ENCODE measurements at places on chromosomes 3 and 15.

DNA sequence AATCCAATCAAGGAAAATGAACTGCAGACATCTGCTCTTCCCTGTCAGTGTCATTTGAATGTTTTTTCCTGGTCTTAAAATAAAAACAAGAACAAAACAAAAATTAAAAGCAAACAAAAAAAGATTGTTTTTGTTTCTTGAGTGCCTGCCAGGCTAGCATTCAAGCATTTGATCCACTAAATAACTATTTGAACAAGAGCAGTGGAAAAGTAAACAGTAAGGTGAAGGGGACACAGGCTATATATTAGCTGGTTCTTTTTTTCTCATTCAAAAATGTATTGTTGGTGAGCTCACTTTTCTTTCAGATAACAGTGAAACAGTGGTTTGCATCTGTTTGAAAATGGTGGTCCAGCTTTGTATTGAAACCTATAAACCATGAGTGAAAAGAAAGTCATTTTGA is 586.9 kb upstream of the SGO1 start:
- DNase-seq: no peak

GRCh38 chr3:17183951-17184550 is 299.3 kb downstream of the PLCL2 start:
- no peak for DNase-seq

DNA sequence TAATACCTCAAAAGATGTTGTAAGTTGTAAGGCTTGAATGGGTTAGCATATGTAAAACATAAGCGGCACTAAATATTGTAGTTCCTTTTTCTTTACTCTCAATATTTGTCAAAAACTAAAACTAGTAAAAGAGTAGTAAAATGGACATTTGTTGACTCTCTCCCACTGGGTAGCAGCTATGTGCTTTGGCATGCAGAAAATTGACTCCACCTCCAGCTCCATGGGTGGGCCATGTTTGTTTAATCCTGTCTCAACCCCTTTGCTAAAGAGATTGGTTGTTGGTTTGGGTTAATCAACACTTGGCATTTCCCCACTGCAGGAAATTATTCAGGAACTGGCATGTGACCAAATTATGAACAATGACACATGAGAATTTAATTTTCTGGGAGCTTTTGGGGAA is 114.8 kb downstream of the EOMES start:
- DNase-seq: no peak

DNA sequence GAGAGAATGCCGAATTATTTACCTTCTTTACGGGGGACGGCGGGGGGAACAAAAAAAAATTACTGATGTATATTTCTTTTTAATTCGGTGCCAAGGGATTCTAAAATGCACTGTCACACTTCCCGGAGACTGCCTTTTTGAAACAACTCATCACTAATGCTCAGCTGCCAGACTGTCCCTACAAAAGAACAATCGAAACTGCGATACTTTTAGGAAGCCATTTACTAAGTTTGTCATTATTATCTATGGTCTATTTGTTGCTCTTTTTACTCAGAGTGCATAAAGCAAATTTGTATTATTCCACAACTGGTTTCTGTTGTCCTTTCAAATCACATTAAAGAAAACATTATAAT is 60.8 kb downstream of the TM4SF4 start:
- DNase-seq: no peak

DNA sequence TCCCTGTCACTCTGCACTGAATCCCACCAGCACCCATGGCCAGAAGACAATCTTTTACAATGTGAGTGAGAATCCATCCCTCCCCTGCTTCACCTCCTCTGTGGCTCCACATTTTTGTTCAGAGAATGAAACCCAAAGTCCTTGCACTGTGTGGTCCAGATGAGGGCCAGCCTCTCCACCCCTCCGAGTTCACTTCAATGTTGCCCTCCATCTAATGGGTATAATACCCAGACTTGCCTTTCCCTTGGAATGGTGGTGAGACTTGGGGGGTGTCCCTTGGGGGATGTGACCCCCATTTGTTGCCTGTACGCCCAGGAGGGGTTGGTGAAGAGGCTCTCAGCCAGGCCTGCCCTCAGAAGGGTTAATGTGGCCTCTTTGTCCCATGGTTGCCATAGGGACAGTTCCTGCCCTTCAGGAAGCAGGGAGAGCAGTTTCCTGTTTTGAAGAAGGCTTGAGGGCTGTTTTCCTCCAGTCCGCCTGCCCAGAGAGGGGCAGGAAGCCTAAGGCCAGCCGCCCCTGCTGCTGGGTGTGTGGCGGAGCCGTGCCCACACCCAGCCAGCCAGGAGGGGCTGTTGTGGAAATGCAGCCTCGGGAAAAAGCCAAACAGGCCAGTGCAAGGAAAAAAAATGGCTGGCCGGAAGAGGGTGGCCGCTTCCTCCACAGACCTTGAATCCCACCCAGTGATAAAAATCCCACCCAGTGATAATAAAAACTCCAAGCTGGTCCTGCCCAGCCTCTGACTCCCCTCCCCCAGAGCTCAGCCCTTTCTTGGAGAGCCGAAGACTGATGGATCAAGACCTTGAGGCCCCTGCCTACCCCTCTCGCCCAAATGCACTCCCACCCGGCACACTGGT is 14.6 kb upstream of the FGD5 start:
- DNase-seq: peak; percentile 62

DNA sequence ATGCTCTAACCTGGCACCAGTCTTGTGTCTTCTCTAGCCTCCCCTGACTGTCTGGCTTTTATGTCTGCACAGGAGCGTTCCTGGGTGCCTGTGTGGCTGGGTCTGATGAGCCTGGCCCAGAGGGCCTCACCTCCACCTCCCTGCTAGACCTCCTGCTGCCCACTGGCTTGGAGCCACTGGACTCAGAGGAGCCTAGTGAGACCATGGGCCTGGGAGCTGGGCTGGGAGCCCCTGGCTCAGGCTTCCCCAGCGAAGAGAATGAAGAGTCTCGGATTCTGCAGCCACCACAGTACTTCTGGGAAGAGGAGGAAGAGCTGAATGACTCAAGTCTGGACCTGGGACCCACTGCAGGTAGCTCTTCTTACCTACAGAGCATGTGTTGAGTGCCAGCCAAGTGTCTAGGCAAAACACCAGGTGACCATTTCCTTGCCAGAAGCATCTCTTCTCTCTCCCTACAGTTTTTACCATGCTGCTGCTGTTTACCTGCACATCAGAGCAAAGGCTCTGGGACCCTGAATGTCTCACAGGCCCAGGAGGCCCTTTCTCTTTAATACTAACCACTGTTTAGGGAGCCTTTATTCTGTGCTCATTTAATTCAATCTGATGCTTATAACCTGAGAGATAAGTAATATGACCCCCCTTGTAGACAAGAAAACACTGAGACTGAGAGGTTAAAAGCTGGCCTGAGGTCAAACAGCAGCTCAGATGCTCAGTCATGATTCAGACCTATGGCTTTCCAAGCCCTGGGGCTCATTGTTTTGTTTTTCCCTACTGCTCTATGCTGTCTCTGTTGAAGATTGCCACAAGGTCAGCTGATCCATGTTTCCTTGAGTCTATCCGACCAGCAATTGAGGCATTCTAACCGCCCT is 10.4 kb downstream of the PODXL2 start:
- DNase-seq: no peak

GRCh38 chr15:43244092-43244491 is 22.6 kb downstream of the TGM5 start:
- no peak for DNase-seq

GRCh38 chr15:32990071-32990470 is 204.4 kb downstream of the FMN1 start:
- no peak for DNase-seq

DNA sequence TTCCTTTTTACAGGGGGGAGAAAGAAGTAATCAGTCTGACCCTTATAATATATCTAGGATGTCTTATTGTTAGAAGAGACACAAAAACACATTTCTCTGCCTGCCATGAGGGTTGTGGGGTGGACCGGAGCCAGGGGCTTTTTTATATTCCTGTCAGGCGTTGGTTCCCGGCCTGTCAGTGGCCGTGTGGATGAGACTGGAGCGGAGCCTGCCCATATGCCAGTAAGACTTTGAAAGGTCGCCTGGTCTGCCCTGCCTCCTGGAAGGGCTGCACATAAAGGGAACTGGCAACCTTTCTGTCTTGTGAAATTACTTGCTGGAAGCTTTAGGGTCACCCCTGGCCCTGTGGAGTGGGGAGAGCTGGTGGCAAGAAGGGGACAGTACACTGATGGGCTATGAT is 34.7 kb downstream of the MAP3K13 start:
- no peak for DNase-seq

DNA sequence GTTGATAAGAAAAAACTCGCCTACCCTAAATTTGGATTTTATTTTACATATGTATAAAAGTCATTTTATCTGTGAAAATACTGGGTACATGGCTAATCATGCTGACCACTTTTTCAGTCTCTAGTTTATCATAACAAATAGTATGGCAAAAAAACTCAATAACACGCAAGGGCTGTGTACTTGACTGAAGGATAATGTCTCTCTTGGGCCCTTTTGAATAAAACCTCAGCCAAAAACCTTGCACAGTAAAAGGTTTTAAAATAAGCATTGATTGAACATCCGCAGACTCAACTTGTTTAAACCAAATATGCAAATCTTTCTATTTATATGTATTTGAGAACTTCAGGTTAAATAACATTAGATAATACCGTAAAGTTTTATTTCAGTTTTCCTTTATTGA is 285.3 kb downstream of the CADM2 start:
- no peak for DNase-seq

DNA sequence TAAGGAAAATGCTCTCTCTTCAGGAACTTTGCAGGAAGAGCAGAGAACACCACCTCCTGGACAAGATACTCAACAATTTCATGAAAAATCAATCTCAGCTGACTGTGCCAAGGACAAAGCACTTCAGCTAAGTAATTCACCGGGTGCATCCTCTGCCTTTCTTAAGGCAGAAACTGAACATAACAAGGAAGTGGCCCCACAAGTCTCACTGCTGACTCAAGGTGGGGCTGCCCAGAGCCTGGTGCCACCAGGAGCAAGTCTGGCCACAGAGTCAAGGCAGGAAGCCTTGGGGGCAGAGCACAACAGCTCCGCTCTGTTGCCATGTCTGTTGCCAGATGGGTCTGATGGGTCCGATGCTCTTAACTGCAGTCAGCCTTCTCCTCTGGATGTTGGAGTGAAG is 200.5 kb downstream of the AKAP13 start:
- peak; percentile 30 for DNase-seq

DNA sequence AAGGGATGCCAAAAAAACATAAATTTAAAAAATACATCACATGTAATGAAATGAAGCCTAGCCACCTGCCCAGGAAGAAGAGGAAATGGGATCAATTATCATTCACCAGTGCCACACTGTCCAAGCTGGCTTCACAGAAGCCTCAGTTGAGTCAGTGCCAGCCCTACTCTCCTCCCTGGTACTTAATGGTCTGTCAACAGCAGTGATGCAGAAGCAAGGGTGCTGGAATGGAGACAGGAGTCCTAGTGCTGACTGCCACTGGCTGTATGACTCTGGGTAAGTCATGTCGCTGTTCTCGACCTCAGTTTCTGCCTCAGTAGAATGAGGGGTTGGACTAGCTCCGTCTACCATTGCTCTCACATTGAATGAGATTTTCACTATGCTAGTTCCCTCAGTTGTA is 78.5 kb upstream of the LARS2 start:
- no peak for DNase-seq

GRCh38 chr15:89822611-89822950 is 7.9 kb upstream of the ANPEP start:
- DNase-seq: no peak

DNA sequence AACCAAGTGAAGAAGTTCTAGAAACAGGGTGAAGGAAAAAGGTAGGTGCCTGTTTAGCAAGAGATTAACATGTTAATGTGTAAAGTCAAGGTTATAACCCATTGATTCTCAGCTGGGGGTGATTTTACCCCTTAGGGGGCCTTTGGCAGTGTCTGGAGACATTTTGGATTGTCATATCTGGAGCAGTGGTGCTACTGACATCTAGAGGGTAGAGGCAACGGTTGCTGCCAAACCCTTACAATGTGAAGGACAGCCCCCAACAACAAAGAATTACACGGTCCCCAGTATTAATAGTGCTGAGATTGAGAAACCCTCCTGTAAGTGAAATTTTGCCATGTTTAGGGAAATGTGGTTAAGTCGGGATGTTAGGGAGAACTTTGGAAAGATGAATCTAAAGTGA is 74.7 kb downstream of the CRYBG3 start:
- no peak for DNase-seq

DNA sequence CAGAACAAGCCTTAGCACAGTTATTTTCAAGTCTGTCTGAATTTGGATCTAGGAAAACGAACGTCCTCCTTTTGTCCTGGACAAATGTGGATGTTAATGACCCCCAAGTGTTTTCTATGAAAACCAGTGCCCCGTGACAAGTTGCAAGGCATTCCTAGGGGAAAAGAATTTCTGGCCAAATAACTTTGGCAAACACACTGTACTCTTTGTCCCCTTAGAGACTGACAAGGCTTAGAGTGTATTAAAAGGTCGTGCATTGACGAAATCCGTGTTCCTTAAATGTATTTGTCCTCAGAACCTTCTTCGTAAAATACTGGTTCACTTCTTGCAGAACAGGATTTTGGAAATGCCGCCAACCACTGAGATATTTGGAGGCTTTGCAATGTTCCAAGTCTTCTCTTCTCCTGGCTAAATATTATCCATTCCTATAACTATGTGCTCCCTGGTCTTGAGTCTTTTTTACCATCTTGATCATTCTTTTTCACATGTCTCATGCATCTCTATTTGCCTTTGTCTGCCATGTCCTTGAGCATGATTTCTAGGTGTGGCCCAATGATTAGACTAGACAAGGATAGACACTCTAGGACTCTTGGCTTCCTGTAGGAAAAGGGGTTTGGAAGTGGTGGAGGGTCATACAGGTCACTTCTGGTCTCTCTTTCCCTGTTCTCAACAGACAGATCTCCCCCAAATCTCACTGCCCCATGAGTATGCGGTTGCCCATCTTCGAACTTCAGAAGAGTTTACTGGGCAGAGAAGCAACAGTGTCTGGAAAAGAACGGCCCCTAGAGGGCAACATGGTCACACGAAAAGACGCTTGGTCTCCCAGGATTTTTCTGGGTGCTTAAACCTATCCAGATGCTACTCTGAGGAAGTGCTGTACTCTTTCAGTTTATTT is 117.5 kb downstream of the EDEM1 start:
- peak; percentile 18 for DNase-seq

- DNase-seq: no peak
Observed at GRCh38 chr3:178277605-178278004, 258.6 kb upstream of the KCNMB2 start.

GRCh38 chr3:128499724-128500275 is 6.8 kb upstream of the GATA2 start:
- DNase-seq: no peak

DNA sequence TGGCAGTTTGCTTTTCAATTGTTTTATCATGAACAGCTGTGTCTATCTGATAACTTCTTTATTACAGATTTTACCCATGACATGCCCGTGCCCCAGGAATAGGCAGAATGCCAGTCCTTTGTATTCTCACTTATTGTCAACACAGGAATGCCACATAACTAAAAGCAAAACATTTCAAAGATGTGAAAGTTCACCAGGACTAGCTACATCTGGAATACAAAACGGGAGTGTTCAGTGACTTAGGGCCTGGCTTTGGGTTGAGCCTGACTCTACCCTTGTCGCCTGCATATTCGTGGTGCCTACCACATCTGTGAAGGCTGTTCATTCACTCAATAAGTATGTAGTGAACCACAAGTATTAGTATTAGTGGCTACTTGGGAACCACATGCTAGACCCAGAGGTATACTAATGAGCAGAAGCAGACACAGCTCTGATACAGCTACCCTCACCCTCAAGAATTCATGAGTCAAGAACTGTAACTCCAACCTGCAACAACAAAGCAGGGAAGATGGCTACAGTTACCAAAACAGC is 2.9 kb downstream of the TNFSF10 start:
- no peak for DNase-seq
